ENCODE measurements at places on chromosomes 4 and X.

GRCh38 chrX:65502618-65503017, 32.0 kb downstream of the LAS1L start:
- DNase-seq = no peak

DNA sequence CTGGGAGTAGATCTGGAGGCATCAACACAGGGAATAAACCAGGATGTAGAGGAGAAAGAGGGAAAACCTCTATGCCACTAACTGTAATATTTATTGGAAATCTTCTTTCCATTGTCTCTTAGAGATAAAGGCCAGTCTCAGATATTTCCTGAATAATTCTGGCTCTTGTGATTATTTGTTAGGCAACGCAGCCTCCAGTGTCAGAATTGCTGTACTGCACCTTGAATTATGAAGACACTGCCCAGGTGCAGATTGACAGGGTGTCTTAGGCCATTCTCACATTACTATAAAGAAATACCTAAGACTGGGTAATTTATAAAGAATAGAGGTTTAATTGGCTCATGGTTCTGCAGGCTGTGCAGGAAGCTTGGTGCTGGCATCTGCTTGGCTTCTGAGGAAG, 100.7 kb upstream of the ZDHHC15 start:
- DNase-seq = no peak

DNA sequence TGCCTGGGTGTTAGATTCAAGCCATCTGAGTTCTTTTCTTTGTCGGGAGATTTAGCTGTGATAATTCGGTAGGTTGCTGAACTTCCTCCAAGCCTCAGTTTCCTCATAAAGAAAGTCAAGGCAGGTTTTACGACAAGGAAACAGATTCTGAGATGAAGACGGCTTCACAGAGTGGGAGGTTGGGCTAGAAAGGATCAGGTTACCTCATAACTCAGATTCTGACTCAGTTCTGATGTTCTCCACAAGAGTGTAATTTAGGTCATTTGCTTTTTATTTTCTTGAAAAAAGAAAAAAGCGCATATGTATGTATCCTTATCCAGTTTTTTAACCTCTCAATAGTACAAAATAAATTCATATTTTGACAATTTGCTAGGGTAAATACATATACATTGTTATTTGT, 47.2 kb upstream of the ELOVL6 start:
- DNase-seq = no peak

DNA sequence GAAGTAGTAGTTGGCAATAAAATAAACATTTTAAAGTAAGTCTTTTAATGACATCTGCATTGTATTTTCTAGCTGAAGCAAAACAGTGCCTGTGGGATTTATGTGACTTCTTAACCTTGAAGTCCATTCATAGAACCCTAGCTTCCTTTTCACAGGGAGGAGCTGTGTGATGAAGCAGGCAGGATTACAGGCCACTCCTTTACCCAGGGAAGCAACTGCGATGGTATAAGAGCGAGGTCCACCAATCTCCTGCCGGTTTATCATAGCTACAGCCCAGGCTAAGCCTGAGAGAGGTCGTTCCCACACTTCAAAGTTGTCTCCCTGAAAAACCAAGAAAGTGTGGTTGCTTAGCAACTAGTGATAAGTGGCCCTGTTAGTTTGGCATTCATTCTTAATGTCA, 7.0 kb downstream of the RPL36A start:
- DNase-seq = no peak

DNA sequence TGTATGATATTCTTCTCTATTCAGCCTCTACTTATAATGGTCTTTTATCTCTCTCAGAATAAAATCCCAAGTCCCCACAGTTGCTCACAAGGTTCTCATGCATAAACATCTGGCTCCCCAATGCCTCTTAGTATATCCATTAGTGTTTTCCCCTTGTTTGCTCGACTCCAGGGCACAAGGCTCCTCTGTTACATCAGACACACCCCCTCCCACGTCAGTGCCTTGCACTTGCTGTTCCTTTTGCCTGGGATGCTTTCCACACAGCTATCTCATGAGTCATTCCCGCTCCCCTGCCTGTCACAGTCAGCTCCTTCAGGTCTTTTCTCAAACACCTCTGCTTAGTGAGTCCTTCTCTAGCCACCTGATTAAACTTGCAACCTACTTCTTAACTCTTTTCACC, 260.2 kb downstream of the IL1RAPL1 start:
- no peak for DNase-seq

GRCh38 chrX:78838709-78839108, 91.2 kb downstream of the LPAR4 start:
- no peak for DNase-seq

DNA sequence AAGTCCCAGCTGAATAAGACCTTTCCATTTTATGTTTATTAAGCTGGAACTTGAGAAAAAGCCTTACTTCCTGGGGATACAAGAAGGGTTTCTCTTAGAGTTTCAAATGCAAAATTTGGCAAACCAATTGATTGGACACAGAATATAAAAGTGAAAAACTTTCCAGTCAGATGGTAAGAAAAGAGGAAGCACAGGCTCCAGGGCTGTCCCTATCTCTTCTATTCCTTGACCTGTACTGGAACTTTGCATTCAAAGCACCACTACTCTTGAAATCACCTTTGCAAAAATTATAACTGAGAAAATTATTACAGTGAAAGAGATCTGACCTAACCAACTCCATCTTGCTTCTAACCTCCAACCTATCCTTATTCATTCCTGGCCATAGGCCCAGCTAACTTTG, 11.7 kb downstream of the PROM1 start:
- DNase-seq = no peak

DNA sequence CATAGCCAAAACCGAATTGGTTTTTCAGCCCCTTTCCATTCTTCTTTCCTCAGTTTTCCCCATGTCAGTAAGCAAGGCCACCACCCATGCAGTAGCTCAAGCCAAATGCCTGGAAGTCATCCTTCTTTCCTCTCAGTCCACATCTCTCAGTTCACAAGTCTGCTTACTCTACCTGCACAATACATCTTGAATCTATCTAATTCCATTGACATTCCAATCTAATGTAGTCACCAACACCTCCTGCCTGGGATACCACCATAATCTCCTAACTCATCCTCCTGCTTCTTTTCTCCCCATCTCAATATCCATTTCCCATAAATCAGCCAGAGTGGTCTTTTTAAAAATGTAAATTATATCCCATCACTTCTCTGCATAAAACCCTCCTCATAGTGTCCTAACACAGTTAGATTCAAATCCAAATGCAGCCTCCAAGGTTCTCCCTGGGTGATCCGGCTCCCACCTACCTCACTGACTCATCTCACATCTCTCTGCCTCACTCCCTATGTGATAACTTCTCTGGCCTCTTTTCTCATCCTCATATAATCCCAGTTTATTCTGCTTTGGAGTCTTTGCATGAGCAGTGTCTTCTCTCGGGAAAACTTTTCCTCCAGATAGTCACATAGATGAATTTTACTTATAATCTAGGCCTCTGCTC, 26.9 kb downstream of the KCNIP4 start:
- DNase-seq = no peak

GRCh38 chr4:109879636-109880314, 31.9 kb downstream of the LRIT3 start:
- DNase-seq = no peak

DNA sequence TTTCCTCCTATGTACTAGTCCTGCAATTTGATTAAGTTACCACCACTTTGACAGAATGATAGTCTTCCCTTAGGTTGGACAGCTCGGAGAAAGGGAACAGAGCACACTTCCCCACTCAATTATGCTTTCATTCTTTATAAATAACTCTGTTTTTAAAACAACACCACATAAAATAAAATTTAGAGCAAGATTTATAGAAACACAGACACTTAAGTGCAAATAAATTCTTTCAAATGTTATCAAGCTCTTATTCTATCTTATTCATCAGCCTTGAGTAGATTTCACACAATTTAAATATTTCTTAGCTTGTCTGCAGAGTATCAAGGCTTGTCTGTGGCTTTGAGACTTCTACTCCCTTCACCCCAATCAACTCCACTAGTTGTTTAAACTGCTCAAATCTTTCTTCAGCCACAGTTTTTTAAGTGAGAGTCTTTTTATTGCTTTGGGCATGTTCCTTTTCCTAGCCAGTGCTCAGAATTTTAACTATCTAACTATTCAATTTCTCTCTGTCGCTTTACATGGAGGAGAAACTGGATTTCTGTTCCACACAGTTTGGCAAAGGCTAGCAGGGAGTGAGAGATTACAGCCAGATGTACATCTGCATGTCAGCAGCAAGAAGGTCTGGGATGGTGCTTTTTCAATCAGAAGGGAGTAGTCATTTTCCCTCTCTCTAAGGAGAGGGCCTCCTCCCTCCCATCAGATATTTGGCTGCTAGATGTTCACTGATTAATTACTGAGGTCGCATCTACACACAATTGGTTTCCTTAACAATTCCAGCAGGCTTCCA, 53.1 kb upstream of the PLAC1 start:
- no peak for DNase-seq

GRCh38 chr4:17997129-17997528, 24.4 kb downstream of the LCORL start:
- DNase-seq = no peak

DNA sequence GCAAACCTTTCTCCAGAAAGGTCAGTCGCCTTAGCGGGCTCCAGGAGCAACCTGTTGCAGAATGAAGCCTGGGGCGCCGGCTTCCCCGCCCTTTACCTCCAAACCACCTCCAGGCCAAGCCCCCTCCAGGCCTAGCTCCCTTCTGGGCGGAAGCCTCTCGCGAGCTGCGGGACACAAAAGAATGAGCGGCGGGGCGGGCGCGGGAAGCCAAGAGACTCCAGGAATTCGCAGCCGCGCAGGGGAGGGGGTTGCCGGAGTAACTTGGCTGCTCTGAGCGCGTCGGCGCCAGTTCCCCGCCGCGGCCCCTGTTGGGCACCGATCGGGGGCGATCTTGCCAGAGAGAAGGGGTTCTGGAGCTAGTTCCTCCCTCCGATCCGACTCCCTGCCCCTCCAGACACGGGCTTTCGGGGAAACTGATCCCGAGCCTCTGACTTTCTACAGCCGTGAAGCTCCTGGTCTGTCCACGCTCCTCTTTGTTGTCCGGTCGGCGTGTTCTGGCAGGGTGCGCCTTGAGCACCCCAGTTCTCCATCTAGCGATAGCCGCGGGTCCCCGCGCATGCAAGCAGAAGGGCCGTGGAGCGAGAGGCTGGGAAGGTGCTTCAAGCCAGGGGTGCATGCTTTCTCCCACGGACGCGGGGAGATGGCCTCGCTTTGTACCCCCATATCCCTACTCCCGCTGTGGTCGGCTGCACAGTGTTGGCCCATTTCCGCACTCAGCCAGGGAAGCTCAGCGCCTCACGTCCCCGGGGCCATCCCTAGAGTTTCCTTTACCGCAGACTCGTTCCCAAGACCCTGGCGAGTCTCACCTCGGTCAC, 1.2 kb downstream of the PROM1 start:
- DNase-seq = no peak

GRCh38 chr4:37023504-37023903, 221.0 kb upstream of the NWD2 start:
- DNase-seq = no peak

DNA sequence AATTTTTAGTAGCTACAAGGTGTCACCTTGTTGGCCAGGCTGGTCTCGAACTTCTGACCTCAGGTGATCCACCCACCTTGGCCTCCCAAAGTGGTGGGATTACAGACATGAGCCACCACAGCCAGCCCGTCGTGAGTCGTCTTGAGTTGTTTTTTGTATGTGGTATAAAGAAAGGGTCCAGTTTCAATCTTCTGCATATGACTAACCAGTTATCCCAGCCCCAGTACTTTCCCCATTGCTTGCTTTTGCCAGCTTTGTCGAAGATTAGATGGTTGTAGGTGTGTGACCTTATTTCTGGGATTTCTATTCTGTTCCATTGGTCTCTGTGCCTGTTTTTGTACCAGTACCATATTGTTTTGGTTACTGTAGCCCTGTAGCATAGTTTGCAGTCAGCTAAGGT, 105.9 kb downstream of the OR13H1 start:
- DNase-seq = no peak

GRCh38 chrX:128457674-128458073, 405.5 kb upstream of the ACTRT1 start:
- no peak for DNase-seq

All from stimulated activated CD8-positive, alpha-beta memory T cell treated with anti-CD3 and anti-CD28 coated beads, Interleukin-4, amount 100 ng/mL, for 24 hours (primary cell).